SK-N-MC (cell line): ENCODE measurements at places on chromosomes 12 and 14.

- DNase-seq, result peak; percentile 55
Measured at GRCh38 chr12:66035288-66035966, 95.1 kb downstream of the LLPH start.

DNA sequence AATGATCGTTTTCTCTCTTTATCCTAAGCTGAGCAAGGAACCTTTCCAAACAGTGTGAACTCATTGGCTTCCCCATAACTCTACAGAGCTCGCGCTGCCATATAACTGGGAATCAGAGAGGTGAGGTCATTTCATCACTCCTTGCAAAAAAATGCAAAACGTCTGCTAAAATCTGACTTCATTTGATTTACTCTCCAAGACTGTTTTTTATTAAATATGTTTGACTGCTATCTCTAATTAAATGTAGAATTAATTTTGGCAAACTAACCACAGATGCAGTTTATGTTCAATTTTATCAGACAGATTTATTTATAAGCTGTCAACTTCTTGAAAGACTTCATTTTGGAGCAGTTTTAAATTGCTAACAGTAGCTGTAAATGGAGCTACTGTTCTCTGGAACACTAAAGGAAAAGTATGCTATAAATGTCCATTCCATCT is 131.6 kb upstream of the SOX5 start:
- no peak for DNase-seq

- no peak for DNase-seq
Measured at GRCh38 chr12:6936636-6937480, 6.8 kb upstream of the RNU7-1 start.

DNA sequence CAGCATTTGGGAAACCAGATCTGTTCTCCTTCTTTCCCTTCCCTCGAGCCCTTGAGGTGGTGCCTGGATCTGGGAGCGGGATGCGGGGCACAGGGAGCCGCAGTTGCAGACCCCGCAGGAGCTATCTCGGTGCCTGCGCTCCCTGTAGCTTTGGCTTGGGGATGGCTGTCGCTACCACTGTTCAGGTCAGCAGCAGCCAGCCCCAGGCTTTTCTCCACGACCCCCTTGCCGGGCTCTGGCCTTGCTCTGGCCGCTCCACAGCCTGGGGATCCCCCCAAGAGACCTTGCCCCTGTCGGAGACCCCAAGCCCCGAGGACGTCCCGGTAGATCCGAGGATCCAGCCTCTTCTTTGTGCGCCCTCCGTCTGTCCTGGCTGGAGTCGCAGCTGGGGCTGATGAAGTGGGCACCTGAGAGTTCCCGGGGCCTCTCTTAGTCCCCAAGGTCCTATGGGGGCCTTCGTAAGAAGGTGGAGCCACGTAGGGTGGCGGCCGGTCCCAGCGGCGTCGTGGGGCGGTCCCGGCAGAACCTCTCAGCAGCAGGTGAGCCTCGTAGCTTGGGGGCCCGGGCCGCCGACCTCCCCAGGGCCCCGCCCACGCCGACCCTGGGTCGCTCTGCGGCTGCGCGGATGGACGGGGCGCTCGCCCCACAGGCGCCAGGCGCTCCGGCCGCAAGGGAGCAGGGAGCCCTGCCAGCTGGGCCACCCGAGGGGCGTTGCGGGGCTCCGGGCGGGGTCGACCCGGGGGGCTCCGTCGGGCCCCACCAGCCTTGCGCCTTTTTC is 1.3 kb downstream of the DDN start:
- DNase-seq, result no peak

DNA sequence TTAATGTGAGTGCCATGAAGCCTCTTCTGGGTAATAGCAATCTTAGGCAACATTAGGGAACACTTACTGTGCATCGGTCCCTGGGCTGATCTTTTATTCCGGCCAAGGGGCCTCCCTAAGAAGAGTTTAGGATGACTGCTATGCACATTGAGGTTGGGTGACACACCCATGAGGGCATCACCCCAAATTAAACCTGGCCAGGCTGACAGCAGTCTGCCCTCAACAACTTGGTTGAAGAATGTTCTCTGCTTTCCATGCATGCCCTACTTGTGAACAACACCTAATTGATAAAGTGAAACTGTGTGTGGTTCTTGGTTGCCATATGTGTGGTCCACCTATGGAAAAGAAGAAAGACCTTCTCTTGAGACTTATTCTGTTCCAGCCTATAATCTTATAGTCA is 1098.0 kb downstream of the BCL11B start:
- DNase-seq, result no peak

GRCh38 chr12:57934819-57935218 is 6.5 kb upstream of the ATP23 start:
- no peak for DNase-seq

- DNase-seq, result no peak
Measured at GRCh38 chr12:116233669-116234068, 43.8 kb downstream of the MED13L start.

GRCh38 chr14:100589760-100590469 is 2.7 kb upstream of the BEGAIN start:
- DNase-seq, result no peak

DNA sequence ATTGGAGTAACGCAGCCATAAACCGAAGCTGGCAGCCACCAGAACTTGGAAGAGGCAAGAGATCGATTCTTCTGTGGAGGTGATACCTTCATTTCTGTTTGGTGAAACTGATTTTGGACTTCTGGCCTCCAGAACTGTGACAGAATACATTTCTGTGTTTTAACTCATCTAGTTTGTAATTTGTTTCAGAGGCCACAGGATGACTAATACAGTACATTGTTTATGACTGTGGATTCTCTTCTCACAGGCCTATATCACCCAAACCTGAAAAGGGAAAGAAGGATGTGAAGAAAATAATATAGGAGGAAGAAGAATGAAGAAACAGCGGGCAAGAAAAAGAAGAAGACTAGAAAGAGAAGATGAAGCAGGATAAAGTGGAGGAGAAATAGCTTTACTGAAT is 263.8 kb upstream of the DIO2 start:
- DNase-seq, result no peak

- no peak for DNase-seq
Measured at GRCh38 chr12:11568762-11569478, 80.6 kb upstream of the ETV6 start.

- no peak for DNase-seq
Measured at GRCh38 chr12:8867786-8868185, 45.4 kb downstream of the A2ML1 start.

GRCh38 chr14:77267937-77268699 is 2.9 kb downstream of the NGB start:
- DNase-seq, result no peak

- peak; percentile 78 for DNase-seq
Measured at GRCh38 chr14:105473677-105474482, 741 bp upstream of the CRIP2 start.

GRCh38 chr14:69152181-69152901 is 578 bp downstream of the DCAF5 start:
- no peak for DNase-seq
